ENCODE measurements at places on chromosomes 7 and 10. TPM values are rescaled to one million over a fixed set of nuclear protein-coding genes. Genes with fewer than 3 reads are reported as not detected.

DNA sequence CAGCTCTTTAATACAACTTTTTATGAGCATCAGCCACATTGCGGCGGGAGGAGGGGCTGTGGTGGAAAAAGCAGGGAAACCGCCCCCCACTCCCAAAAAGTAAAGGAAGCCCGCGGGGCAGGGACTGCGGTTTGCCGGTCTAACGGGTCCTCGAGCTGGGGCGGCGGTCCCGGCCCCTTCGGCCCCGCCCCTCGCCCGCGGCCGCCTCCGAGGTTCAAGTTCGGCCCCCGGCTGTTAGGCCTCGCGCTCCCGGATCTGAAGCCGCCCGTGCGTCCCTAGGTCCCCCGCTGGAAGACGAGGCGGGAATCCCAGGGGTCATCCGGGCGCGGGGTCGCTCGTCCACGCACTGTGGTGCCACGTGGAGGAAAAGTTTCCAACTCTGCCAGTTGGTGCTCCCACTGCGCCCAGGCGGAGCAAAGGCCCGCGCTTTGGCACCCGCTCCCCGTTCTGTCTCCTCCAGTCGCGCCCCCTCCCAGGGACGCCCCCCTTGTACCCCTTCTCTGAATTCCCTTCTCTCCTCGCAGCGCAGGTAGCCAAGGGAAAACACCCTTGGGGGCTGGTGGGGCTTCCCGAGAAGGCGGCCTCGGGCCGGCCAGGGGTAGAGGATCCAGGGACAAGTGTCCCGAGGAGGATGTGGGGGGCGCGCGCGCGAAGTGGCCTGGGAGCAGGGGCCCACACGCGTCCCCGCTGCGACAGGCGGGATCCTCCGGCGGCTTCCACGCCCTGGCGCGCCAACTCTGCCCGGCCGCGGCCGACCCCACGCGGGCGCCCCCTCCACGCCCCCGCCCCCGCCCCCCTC is 798 bp upstream of the AUTS2 start:
- H3K36me3 ChIP-seq, result no peaks in the 10 kb centered on the region
- H3K27ac ChIP-seq, result peak overlapping the region; percentile 76
- peaks cover 34% of the 10 kb centered on the region for H3K4me1 ChIP-seq

DNA sequence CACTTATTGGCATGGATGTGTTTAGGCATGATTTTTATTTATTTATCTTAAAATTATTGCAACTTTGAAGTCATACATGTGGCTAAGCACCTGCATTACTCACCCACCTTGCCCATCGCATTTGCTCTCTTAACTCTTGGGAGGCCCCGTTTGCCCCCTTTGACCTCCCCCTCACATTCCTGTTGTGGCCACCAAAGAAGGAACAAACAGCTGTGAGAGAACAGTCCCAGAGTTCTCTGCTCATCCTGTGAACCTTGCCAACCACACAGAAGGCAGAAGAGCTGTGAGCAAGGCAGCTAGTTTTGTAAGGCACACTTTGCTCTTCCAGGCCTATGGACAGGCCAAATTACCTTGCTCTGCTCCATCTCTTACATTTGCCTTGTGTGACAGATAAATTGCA is 23.6 kb upstream of the FGL2 start:
- DNase-seq, result no peak
- H3K36me3 ChIP-seq, result no peaks in the 10 kb centered on the region
- H3K27me3 ChIP-seq, result no peaks in the 10 kb centered on the region

The IFRD1 gene
- 261 TPM for total RNA-seq

The UBTD1 gene
- total RNA-seq, result 1.1 TPM

Data from natural killer cell (primary cell).